M059J (cell line): ENCODE measurements at places on chromosomes 4 and X.
A peak's percentile ranks its signal among the peaks of the same experiment; 100 is the strongest.

DNA sequence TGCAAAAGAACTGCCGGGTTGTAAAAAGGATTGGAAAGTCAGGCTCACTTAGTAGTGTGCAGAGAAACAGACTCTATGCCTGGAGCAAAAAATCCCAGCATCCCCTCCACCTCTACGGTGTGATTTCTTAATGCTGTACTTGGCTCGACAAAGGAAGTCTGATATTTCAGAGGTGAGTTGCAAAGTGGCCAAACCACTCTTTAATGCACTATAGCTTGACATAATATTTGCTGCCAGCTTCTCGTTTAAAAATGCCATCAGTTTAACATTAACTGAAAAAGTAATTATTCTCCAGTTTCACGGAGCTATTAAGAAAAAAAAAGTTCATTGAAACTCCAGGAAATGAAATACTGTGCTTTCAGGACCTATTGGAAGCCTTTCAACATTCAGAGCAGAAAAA lies 448.3 kb upstream of the ZFP42 start:
- DNase-seq: peak; percentile 10

DNA sequence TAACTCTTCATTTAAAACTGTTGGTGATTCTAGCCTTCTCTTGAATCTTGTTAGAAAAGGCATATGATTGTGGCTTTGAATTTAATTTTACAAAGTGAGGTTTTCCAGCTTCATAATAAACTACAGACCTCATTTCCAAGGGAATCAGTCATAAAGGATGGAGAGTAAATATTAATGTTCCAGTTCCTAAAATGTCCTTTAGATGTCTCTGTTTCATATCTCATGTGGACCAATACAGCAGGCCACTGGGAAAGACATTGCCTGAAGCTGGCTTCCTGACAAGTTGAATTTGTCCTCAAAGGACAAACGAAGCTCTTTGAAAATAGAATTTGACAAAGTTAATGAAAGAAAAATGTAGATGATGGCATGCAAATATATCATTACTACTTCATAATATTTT lies 125.4 kb downstream of the ZNF330 start:
- DNase-seq: peak; percentile 54

GRCh38 chr4:88511236-88511635 lies 12.3 kb downstream of the PYURF start:
- DNase-seq: peak; percentile 16

- no peak for DNase-seq
Measured at GRCh38 chrX:84760560-84760959, 243.1 kb upstream of the APOOL start.

DNA sequence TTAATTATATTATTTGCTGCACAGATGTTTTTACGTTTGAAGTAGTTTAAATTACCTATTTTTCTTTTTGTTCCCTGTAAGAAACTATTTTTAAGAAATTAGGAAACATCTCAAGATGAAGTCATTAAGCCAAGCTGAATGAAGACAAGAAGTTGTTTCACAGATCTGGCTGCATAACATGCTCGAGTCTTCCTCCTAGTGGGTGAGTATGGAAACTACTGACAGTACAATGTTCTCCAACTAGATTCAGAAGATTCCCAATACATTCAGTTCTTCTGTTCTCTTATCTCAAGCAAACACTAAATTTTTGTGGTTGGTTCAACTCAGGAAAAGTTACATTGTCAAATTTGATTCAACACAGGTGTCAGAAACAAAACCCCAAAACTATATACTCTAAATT lies 256.8 kb upstream of the VCX start:
- DNase-seq: peak; percentile 6

GRCh38 chrX:139889760-139890159 lies 43.1 kb downstream of the ATP11C start:
- peak; percentile 61 for DNase-seq

GRCh38 chr4:147174591-147174990 lies 228.9 kb upstream of the TTC29 start:
- DNase-seq: no peak
